ENCODE measurements at places on chromosomes 5 and 9. TPM values are rescaled to one million over a fixed set of nuclear protein-coding genes. Genes with fewer than 3 reads are reported as not detected.

GGTA1 gene
- total RNA-seq: 3.3 TPM

CDX1 gene
- total RNA-seq: not detected

SVEP1 gene
- total RNA-seq: 7.5 TPM

GRCh38 chr5:77996943-77997342 is 220.8 kb upstream of the TBCA start:
- no peak for DNase-seq

GRCh38 chr5:68502531-68502930 is 287.0 kb downstream of the PIK3R1 start:
- no peak for DNase-seq

GRCh38 chr5:25448190-25448621 is 803.4 kb upstream of the CDH10 start:
- no peak for DNase-seq

- no peak for DNase-seq
Observed at GRCh38 chr5:163880302-163880701, 374.9 kb downstream of the MAT2B start.

GRCh38 chr5:147346006-147346561 is 111.3 kb downstream of the STK32A start:
- DNase-seq: no peak

DNA sequence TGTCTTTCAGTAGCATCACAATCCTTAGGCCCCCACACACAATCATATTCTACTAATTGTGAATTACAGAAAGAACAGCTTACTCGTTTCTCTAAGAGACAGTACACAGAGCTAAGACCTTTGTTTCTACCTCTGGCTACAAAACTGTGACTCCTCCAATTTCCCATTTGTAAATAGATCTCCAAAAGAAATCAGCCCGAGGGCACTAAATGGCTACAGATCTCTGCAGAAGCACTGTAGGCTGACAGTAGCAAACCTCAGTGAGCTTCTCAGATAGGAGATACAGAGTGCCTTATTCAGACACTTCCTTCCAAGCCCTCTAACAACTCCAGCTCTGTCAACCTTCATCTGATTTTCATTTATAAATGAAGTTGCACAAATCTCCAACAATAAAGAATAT is 51.0 kb downstream of the EFNA5 start:
- DNase-seq: no peak

- no peak for DNase-seq
Observed at GRCh38 chr9:104286187-104286586, 192.1 kb downstream of the SMC2 start.

All from liver (tissue), 10 donors.